PC-3 (cell line): ENCODE measurements at places on chromosomes 5 and 9.
A peak's percentile ranks its signal among the peaks of the same experiment; 100 is the strongest.

- DNase-seq: no peak
Measured at GRCh38 chr9:137278721-137279711, 1.5 kb downstream of the TOR4A start.

DNA sequence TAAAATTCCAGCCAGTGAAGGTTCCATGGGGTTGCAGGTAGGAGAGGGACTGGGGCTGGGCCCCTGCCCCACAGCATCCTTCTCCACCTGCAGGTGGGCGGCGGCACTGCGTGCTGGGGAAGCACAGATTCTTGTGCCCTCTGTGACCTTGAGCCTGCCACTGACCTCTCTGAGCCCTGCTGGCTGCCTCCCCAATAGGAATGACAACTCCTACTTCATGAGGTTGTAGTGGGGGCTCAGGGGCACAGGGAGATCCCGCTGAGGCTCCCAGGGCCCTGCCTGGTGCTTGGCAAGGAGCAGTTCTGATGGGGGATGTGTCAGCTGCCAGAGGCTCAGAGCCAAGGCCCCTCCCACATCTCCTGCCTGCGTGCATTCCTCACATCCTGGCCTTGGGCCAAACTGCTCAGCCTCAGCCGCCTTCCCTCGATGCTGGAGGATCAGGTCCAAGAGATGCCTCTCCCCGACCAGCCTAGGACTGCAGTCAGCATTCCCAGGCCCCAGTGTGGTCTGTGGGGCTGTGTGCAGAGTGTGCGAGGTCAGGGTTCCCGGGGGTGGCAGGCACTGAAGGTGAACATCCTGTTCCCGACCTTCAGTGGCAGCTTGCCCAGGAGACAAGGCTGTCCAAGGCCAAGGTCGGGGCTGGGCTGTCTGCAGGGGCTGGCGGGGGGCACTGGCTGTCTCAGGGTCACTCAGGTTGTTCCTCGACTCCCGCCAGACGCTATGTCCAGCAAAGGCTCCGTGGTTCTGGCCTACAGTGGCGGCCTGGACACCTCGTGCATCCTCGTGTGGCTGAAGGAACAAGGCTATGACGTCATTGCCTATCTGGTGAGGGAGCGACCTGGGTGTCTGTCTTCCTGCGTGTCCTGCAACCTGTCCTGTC is 7.0 kb downstream of the ASS1 start:
- peak; percentile 84 for DNase-seq

DNA sequence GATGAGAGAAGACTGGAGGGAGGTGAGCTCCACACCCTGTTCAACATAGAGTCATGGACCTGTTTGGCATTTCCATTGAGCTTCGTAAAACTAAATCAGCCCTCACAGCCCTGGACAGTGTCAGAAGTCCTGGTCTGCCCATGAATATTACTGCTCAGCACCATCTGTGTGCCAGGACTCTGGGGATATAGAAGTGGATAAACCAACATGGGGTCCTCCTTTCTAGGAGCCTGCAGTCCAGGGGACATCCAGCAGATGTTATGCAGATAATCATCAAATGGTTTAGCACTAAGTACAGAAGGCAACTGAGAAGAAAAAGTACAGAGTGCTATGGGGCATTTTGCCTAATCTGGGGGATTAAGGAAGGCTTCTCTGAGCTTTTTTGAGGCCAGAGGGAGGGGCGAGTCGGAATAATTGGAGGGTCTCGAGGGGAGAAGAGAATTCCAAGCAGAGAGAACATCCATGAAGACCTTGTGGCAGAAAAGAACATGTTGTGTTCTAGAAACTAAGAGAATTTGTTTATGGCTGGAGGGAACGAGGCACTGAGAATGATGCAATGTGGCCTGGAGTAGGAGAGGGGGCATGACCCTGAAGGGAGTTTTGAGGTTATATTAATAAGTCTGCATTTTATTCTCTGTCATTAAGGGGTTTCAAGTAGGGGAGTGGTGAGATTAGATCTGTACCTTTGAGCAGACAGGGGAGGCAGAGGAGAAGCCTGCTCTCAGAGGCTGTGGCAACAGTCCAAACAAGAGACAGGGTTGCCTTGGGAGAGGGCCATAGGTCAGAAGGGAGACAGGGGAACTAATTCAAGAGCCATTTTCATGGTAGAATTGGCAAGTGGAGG is 63.5 kb upstream of the SLC2A8 start:
- no peak for DNase-seq

- DNase-seq: no peak
Measured at GRCh38 chr9:99253134-99253533, 31.1 kb downstream of the SEC61B start.

DNA sequence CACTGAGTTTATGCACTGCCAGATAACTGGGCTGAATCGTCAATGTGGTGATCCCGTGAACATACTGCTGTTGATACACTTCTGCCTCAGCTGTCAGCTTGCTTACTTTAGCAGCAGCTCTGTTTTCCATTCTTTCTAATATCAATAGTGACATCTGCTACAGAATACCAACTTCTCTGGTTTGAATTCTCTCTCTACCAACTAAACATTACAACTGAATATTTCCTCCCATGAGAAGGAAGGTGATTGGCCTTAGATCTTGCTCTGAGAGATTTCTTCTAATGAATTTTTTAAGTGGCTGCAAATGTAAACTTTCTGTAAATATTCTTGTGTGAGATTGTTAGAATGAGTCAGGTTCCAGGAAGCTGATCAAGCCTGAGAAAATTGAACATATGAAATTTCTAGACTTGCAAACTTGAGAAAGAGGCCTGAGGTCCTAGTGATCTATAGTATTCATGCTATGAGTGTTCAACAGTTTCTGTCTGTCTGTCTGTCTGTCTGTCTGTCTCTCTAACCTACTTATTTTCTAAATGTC is 205.5 kb upstream of the CDKN2B start:
- peak; percentile 31 for DNase-seq

DNA sequence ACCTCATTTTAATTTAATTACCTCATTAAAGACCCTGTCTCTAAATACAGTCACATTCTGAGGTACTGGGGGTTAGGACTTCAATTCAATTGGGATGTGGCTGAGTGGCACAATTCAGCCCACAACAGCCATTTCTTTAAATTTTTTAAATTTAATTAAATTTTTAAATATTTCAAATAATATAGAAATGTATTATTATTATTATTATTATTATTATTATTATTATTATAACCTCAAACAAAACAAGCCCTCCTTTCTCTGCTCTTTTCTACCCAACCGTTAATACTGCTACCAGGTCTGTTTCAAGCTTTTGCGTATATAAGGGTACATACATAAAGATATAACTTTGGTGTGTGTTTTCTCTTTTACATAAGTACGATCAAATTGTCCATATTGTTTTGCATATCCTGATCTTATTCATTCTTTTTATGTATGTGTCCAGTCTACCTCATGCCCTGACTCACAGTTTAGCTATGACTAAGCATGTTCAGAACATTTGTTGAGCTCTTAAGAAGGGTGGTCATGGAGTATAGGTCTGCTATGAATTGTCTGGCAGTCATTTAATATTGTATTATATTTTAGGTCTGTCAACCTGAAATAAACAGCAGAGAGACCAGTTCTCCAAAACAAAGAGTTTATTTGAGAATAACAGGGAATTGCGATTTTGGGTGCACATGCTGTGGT is 16.1 kb upstream of the RAB14 start:
- peak; percentile 51 for DNase-seq

GRCh38 chr5:1447671-1448361 is 2.6 kb upstream of the SLC6A3 start:
- DNase-seq: no peak

DNA sequence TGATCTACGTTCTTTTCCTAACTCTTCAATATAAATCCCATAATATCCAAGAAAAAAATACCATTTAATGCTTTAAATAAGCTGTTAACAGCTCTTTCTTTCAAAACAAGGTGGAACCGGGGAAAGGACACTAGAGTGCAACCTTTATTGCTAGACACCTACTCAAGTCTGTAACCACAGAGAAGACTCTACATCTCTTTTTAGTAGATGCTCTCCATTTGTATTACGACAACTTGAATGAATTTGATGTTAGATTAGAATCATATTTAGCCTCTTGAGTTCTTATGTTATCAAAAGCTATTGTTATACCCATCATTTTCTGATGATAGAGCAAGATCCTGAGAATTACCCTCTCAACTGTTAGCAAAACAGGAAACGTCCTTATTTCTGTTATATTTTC is 246.3 kb downstream of the MLLT3 start:
- no peak for DNase-seq

DNA sequence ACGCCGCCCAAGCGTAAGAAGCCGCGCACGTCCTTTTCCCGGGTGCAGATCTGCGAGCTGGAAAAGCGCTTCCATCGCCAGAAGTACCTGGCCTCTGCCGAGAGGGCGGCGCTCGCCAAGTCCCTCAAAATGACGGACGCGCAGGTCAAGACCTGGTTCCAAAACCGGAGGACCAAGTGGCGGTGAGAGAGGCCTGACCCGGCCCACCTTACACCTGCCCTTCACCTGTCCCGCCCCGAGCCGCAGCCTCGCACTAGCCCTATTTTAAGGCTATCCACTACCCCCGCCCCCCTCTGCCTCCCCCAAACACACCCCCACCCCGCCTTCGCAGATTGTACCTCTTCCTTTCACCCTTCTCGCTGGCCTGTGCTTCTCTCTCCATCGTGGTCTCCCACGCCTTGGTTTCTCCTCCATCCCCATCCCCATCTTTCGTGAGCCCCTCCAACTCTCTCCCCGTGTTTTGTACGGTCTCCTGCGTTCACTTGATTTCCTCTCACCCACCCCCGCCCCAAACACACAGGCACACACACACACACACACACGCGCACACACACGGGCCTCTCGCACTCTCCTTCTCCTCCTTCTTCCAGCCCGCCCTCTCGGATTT is 1.3 kb downstream of the TLX3 start:
- DNase-seq: no peak

- DNase-seq: no peak
Measured at GRCh38 chr5:57232293-57233033, 58.6 kb downstream of the GPBP1 start.
